ENCODE measurements at places on chromosomes 13 and 19.

- DNase-seq, result no peak
Measured at GRCh38 chr13:24858953-24859352, 95.0 kb downstream of the RNF17 start.

DNA sequence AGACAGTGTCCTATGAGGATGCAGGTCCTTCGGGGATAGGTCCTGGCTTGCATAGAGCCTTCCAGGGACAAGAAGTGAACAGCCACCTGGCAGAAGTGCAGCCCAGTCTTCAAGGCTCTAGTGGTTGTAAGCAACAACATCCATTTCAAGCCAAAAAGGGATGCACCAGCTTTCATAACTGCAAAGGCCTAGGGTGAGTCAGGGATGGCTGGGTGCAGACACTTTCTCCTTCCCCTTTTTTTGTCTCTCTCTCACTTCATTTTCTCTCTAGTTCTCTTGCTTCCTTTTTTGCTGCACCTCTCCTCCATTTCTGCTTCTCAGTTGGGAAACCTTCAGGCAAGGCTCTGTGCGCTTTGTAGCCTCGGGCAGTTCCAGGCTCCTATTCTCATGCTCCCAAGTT lies 196.2 kb upstream of the ZNF536 start:
- DNase-seq, result no peak

GRCh38 chr13:100334214-100334613 lies 245.3 kb downstream of the PCCA start:
- no peak for DNase-seq

DNA sequence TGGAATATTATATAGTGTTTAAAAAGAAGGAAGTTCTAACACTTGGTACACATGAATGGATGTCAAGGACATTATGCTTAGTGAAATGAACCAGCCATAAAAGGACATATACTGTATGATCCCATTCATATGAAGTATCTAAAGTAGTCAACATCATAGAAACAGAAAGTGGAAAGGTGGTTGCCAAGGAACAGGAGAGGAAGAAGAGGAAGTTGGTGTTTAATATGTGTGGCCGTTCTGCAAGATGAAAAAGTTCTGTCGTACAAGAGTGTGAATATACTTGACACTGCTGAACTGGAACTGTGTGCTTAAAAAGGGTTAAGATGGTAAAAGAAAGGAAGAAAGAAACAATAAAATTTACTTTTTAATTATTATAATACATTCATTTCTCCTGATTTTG lies 33.1 kb upstream of the C1QTNF9 start:
- DNase-seq, result no peak

GRCh38 chr13:21825801-21826200 lies 154.9 kb downstream of the FGF9 start:
- no peak for DNase-seq

DNA sequence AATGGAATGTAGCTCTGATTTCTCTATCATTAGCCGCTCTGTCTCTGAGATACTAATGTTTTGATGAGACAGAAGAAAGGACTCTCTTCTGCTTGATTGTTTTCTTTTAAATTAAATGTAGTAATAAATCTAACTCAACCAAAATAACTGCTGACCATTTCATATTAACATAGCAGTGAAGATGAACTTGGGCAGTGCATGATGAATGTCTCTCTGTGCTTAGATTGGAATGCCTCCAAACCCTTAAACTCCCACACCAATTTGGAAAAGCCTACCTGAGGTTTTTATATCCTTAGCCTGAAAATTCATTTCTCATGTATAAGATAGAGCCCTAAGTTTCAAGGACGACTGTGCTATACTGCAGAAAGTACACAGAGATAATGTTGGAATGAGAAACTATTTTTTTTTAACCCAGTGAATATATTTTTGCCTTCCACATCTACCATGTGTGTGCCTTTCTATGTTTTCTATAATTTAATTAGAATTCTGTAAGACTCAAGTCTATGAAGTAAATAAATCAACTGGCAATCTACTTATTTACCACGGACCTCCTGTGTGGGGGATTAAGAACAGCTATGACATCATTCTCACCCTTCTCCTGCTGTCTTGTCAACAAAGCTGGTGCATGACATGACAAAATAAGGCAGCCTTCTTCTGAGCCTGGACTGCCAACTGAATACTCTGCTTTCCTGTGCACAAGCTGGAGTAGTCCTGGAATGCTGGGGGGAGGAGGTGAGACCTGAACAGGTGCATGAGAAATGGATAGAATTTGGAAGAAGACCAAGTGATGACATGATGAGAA lies 155.5 kb downstream of the FGF9 start:
- no peak for DNase-seq

- DNase-seq, result no peak
Measured at GRCh38 chr19:17951990-17952976, 14.6 kb upstream of the KCNN1 start.

DNA sequence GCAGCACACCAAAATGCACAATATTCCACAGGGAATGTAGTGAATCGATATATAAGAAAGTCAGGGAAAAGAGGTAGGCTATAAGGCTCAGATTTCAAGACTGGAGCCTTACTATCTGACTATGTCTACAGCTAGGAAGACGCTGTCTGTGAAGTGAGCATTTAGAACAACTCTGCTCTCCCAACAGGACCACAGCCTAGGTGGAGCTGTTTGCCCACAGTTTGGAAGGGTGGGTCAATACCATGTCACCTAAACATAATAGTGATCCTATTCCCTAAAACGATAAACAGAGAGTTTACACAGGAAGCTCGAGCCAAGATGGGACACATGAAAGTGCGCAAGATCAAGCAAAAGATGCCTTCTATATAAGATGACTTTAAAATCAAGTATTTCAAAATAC lies 2486.0 kb upstream of the PCDH20 start:
- DNase-seq, result no peak

DNA sequence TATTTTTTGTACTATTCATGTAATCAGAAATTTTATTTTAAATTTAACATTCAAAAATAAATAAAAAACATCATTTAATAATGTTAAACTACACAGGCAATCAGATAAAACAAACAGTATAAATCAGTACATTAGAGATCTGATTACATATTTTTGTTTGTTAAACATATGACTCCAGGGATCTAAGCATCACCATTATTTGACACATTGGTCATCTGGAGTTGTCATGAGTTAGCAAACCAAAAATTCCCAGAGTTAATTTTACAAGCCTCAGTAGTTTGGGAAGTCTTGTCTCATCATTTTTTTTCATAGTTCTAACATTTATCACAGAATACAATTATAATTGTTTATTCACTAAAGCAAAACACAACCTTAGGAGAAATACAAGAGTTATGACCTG lies 770.8 kb upstream of the SLITRK6 start:
- no peak for DNase-seq

GRCh38 chr19:28705008-28705407 lies 507.9 kb downstream of the UQCRFS1 start:
- DNase-seq, result no peak

- DNase-seq, result no peak
Measured at GRCh38 chr19:6020972-6021805, 43.2 kb upstream of the RANBP3 start.

DNA sequence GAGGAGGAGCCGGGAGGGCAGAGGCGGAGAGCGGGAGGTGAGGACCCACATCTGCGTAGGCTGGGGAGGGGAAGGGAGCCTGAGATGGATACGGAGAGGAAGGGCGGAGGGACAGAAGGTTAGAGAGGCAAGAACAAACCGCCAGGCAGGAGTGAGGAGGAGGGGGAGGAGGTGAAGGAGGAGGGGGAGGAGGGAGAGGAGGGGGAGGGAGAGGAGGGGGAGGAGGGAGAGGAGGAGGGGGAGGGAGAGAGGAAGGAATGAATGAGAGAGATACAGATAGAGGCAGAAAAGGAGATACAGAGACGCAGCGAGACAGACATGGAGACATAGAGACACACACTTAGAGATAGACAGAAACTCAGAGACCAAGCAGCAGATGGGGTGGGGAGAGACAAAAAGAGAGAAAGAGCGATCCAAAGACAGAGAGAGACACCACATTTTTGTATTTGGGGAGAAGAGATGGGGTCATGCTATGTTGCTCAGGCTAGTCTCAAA lies 782 bp upstream of the CA11 start:
- no peak for DNase-seq

GRCh38 chr13:93932901-93933300 lies 546.6 kb downstream of the DCT start:
- no peak for DNase-seq

DNA sequence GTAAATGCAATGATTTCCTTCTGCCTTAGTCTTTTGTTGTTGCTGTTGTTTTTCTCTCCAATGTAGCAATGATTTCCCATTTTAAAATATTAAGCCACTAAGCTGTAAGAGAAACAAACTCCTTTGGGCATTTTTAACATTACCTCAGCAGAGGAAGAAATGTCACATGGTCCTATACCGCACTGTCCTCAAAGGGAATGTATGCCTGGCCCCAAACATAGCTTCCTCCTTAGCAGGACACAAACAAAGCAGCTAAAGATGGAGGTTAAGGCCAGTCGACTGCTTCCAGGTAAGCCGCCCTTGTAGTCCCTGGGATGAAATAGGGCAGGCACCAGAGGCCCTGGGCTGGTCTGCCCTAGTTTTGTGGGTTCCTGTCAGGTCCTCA lies 249.0 kb downstream of the TSHZ3 start:
- no peak for DNase-seq

GRCh38 chr13:41811588-41812021 lies 149.3 kb downstream of the VWA8 start:
- DNase-seq, result no peak

- no peak for DNase-seq
Measured at GRCh38 chr19:30810726-30811125, 438.5 kb downstream of the ZNF536 start.

DNA sequence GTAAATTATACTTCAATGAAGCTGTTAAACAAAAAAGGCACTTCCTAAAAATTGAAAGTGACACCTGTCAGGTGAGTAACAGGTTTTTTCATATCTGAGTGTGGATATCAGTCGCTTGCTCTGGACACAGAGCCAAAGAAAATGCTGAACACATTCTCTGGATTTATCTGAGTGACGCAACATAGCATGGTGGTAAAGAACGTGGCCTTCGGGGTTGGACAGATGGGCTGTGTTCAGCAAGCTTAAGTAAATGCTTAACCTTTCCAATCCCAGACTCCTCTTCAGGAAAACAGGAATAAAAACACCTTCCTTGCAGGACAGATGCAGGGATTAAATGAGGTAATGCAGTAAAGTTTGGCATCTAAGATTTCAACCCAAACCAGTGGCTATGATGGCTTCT lies 132.0 kb downstream of the FOXO1 start:
- no peak for DNase-seq

DNA sequence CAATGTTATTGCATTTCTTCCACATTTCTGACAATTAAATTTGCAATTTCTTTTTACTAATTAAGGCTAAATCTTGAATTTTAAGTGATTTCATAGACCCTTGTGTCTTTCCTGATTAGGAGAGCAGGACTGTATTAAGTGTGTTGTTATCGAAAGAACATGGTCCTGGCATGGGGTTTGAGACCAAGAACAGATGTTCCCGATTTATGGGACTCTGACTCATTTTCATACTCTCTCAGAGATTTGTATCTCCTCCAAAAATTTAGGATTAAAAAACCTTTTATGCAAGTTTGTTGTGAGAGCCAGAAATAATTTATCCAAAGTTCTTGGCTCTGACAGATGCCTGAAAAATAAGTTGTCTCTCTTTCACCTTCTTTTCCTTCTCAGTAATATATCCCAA lies 589.3 kb upstream of the ARGLU1 start:
- DNase-seq, result no peak

- no peak for DNase-seq
Measured at GRCh38 chr13:79538757-79539156, 57.8 kb downstream of the NDFIP2 start.

GRCh38 chr19:48685583-48685982 lies 10.2 kb upstream of the FUT2 start:
- DNase-seq, result no peak

DNA sequence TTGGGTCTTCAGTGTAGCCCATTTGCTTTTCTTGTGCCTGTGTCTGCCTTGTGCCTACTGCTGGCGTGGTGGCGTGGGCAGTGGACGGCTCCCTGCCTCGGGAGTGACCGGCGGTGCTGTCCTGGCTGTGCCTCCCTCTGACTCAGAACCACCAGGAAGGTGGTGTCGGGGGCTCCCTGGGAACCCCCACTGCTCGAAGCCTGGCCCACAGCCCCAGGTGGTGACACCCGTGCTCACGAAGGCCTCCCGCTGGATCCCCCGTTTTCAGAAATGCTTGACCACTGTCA lies 5.1 kb upstream of the AMH start:
- DNase-seq, result no peak

DNA sequence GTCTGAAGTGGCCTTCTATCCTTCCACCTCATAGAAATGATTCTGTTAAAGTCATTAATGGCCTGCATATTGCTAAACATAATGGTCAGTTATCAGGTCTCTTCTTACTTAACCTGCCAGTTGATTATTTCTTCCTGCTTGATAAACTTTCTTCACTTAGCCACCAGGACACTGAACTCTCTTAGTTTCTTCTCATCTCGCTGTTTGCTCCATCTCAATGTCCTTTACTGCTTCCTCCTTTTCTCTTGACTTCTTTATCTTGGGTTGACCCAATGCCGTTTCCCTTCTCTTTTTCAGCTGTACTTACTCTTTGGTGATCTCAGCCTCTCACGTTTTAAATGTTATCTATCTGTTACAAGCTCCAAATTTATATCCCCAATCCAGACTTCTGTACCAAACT lies 17.1 kb upstream of the CLC start:
- DNase-seq, result no peak

DNA sequence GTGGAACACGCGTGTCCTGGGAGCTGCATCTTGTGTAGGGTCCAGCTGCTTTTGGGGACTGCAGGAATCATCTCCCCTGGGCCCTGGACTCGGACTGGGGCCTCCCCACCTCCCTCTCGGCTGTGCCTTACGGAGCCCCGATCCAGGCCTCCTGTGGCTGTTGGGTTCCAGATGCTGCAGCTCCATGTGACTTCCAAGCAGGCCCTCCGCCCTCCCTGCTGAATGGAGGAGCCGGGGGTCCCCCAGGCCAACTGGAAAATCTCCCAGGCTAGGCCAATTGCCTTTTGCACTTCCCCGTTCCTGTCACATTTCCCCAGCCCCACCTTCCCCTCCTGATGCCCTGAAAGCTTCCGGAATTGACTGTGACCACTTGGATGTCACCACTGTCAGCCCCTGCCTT lies 6.2 kb upstream of the PGLS start:
- no peak for DNase-seq

GRCh38 chr19:35021016-35021415 lies 9.3 kb upstream of the SCN1B start:
- DNase-seq, result no peak

DNA sequence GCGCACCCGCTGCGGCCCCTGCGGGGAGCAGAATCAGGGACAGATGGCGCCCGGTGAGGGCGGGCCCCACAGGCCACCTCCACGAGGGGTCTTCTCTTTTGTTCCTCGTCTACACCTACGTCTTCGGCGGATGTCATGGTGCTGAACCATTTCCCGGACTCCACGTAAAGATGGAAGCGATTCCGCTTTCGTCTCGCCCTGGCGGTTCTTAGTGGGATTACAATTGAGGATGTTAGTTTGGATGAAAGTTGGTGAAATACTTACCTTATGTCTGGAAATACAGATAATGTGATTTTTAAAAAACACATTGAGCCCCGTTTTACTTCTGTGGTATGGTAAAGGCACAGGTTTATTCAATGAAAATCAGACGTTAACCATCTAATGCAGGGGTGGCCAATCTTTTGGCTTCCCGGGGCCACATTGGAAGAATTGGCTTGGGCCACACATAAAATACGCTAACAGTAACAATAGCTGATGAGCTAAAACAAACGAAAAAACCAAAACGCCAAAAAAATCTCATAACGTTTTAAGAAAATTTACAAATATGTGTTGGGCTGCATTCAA lies 1.4 kb upstream of the ZMYM5 start:
- peak; percentile 83 for DNase-seq

- no peak for DNase-seq
Measured at GRCh38 chr19:7968796-7969554, 25.5 kb upstream of the TIMM44 start.

Measured in activated CD8-positive, alpha-beta memory T cell treated with anti-CD3 and anti-CD28 coated beads, Interleukin-2, amount 50 U/mL, for 48 hours (primary cell).